ENCODE measurements at places on chromosomes 3 and 15.

- no peak for DNase-seq
Measured at GRCh38 chr3:74603292-74603691, 11.2 kb downstream of the CNTN3 start.

GRCh38 chr15:95300958-95301357 is 1029.5 kb upstream of the NR2F2 start:
- DNase-seq: peak; percentile 45

GRCh38 chr3:97720417-97720816 is 44.1 kb upstream of the ARL6 start:
- DNase-seq: no peak

DNA sequence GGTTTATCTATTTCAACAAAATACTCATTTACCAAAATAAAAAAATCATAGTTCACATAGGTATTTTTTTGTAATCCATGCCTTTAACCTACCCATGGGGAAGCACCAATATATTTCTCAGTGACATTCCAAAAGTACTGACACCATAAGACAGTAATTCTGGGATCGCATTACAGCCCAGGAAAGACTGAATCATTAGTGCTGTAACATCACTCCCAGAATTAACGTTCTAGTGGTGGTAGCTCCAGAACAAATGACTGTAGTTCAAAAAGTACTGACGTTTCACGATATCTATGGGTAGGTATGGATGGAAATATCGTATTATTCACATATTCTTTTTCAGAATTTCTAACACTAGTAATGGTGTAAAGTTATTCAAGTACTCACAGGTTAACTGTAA is 54.3 kb upstream of the NEK10 start:
- peak; percentile 46 for DNase-seq

DNA sequence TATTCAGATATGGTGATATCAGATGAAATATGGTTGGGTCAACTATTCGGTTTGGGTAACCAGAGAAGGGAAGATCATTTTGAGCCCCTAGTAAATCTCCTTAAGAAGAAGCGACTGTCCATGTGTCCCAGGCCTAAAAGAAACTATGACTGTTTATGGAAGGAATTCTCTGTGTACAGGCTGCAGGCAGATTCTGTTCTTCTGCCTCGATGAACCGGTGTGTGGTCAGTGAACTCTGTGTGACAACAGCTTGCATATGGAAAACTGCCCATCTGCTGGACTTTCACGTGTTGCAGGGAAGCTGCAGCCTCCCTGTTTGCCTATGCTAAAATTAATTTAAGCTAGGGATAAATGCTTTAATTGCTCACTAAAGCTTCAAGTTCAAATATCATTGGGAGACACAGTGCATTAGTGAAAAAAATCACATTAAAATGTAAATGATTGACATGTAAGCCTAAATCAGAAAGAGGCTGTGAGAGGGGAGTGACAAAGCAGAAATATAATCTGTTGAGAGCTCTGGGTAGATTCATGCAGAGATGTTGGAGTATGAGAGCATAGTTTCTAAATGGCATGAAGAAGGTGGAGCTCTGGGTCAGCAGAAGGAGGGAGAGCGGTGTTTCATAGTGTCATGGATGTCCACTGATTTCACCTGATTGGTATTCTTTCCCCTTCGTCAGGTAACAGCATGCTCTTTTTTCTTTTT is 65.4 kb upstream of the PFN2 start:
- peak; percentile 54 for DNase-seq

- no peak for DNase-seq
Measured at GRCh38 chr15:90742087-90742486, 24.9 kb downstream of the BLM start.
